Vagina (tissue), 2 donors: ENCODE measurements at places on chromosomes 5 and 9.
A peak's percentile ranks its signal among the peaks of the same experiment; 100 is the strongest.

GRCh38 chr9:3497401-3497800 is 28.4 kb downstream of the RFX3 start:
- no peak for DNase-seq
- no peak overlapping the region for H3K27ac ChIP-seq
- H3K4me3 ChIP-seq = no peak overlapping the region
- H3K36me3 ChIP-seq = no peaks in the 10 kb centered on the region
- H3K4me1 ChIP-seq = no peaks in the 10 kb centered on the region

- H3K4me3 ChIP-seq = no peak overlapping the region
- H3K36me3 ChIP-seq = no peaks in the 10 kb centered on the region
- H3K4me1 ChIP-seq = no peaks in the 10 kb centered on the region
- DNase-seq = no peak
These were observed 14.4 kb downstream of the GLDC start for GRCh38 chr9:6631207-6631512.

- H3K4me1 ChIP-seq = peaks cover 69% of the 10 kb centered on the region
- H3K27me3 ChIP-seq = no peaks in the 10 kb centered on the region
- H3K27ac ChIP-seq = peak overlapping the region; percentile 76
- no peak for DNase-seq
These were observed 18.3 kb downstream of the TNIP1 start for GRCh38 chr5:151062405-151063141.

DNA sequence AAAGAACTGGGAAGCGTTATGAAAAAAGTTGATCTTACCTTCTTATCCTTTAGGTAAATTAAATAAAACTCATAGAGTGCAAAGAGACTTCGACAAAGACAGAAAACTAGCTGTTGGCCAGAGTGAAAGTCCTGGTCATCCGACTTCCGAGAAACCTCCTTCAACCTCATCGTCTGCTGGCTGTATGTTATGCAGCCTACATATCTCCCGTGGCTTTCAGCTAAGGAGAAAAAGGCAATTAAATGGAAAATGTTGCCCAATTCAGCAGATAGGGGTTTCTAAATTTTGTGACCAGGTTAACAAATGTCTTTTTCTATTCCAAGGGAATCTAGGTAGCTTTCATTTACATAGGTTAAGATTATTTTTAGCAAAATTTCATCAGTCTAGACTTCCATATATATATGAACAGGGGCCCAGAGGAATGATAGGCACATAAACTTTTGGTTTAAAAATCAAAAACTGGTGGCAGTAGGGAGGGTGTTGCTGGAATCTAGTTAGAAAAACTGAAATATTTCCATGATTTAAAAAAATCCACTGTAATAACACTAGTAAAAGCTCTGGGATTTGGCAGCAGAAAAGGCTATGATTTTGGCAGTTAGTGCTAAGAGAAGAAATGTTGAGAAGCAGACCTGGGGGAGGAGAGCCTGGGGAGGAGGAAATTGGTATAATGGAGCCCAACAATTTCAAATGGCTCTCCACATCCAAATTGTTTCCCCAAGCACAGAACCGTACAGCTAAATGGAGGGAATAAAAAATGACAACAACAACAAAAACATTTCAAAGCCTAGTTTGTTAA is 32.1 kb downstream of the RAI14 start:
- H3K27ac ChIP-seq = no peak overlapping the region
- peaks cover 33% of the 10 kb centered on the region for H3K4me1 ChIP-seq
- H3K27me3 ChIP-seq = no peaks in the 10 kb centered on the region
- no peak overlapping the region for H3K4me3 ChIP-seq
- H3K36me3 ChIP-seq = no peaks in the 10 kb centered on the region
- no peak for DNase-seq

- H3K36me3 ChIP-seq = no peaks in the 10 kb centered on the region
- no peak overlapping the region for H3K4me3 ChIP-seq
- no peaks in the 10 kb centered on the region for H3K4me1 ChIP-seq
- H3K27me3 ChIP-seq = no peaks in the 10 kb centered on the region
- no peak for DNase-seq
These were observed 535.2 kb downstream of the IRX1 start for GRCh38 chr5:4130819-4131218.

GRCh38 chr9:109792951-109793546 is 13.1 kb downstream of the PALM2AKAP2 start:
- H3K27ac ChIP-seq = peak overlapping the region; percentile 49
- DNase-seq = no peak
- H3K4me3 ChIP-seq = no peak overlapping the region
- no peaks in the 10 kb centered on the region for H3K27me3 ChIP-seq
- H3K4me1 ChIP-seq = peaks cover 24% of the 10 kb centered on the region
- H3K36me3 ChIP-seq = no peaks in the 10 kb centered on the region

DNA sequence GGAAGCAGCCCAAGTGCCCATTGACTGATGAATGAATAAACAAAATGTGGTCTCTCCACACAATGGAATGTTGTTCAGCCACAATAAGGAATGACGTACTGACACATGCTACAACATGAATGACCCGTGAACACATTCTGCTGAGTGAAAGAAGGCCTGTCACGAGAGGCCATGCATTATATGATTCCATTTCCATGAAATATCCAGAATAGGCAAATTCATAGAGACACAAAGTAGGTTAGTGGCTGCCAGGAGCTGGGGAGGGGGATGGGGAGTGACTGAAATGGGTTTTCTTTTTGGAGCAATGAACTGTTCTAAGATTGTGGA is 41.4 kb downstream of the BICD2 start:
- peaks cover 59% of the 10 kb centered on the region for H3K4me1 ChIP-seq
- no peaks in the 10 kb centered on the region for H3K36me3 ChIP-seq

- H3K4me1 ChIP-seq = peaks cover 19% of the 10 kb centered on the region
- H3K27me3 ChIP-seq = no peaks in the 10 kb centered on the region
- no peak for DNase-seq
These were observed 2.2 kb upstream of the TOPORS start for GRCh38 chr9:32554591-32554990.

- H3K4me1 ChIP-seq = no peaks in the 10 kb centered on the region
- no peak for DNase-seq
- H3K36me3 ChIP-seq = no peaks in the 10 kb centered on the region
- H3K4me3 ChIP-seq = no peak overlapping the region
- no peak overlapping the region for H3K27ac ChIP-seq
These were observed 49.2 kb upstream of the FBXL17 start for GRCh38 chr5:108430931-108431608.

DNA sequence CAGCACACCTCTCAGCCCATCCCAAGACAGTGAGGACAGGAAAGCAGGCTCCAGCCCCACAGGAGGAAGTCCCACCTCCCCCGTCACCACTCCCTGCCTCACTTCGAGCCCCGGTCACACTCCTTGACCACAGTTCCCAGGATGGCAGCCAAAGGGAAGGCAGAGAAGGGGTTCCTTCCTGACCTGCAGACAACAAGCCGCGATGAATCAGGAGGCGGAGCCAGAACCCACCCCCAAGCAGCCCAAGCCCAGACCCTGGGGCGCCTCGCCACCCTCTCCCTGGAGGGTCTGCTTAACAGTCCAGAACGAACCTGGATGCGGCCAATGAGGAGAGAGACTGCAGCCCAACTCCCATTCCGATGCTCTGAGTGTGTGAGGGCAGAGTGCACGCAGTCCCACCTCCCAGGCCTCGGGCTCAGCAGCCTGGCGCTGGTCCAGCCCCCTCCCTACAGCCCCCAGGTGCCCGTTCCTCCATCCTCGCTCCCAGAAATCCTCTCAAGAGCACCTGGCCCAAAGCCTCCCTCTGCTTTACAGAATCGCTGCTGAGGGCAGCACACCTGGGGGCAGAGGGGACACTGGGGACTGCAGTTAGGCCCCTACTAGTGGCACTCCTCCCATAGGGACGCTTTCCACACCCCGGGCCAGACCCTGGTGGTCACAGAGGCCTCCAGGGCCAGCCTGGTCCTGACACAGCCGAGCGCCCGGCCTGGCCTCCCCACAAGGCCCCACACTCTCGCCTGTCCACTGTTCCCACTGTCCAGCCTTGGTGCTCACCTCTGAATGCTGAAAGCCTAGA is 69.6 kb upstream of the LRRTM2 start:
- H3K4me3 ChIP-seq = no peak overlapping the region
- no peak for DNase-seq
- H3K27me3 ChIP-seq = no peaks in the 10 kb centered on the region

- H3K36me3 ChIP-seq = no peaks in the 10 kb centered on the region
- no peak overlapping the region for H3K4me3 ChIP-seq
- DNase-seq = no peak
- no peaks in the 10 kb centered on the region for H3K4me1 ChIP-seq
These were observed 715.5 kb downstream of the TLR4 start for GRCh38 chr9:118419676-118420075.

DNA sequence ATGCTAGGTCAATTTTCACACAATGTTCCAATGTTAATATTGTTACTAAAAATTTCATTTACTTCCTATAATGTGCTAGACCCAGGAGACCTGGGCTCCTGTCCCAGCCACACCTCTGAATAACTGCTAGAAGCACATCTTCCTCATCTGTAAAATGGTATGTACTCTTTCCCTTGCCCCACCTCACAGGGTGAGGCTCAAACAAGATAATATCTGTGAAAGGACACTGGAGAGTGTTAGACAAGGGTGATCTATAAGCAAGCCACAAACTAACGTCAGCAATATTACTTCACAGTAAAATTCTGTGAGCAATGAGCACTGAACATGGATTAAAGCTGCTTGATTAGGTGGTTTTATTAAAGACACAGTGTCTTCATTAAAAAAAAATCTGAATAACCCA is 186.4 kb downstream of the EPB41L4A start:
- no peaks in the 10 kb centered on the region for H3K27me3 ChIP-seq
- H3K4me1 ChIP-seq = peaks cover 14% of the 10 kb centered on the region
- DNase-seq = no peak
- H3K36me3 ChIP-seq = no peaks in the 10 kb centered on the region
